Gastroesophageal sphincter (tissue), 4 donors: ENCODE measurements at places on chromosomes 6 and 20. TPM values are rescaled to one million over a fixed set of nuclear protein-coding genes. Genes with fewer than 3 reads are reported as not detected.

DNA sequence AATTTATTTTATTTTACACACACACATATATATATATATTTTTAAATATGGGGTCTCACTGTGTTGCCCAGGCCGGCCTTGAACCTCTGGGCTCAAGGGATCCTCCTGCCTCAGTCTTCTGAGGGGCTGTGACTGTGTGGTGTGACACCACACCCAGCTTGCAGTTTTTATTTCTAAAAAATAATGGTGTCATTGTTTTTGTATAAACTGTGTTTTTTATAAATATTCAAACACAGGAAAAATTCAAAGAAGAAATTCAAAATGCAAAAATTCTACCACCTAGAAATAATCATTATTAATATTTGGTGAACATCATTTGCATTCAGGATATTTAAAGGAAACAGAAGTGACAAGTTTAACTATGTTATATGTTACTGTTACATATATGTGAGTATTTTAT is 3.1 kb downstream of the CCDC28A start:
- no peak for ATAC-seq

- ATAC-seq: peak; percentile 95
Observed at GRCh38 chr6:27188061-27188884, 59.2 kb upstream of the PRSS16 start.

EPB41L1 gene
- total RNA-seq: 29.2 TPM

ATG5 gene
- total RNA-seq: 26.1 TPM

GRCh38 chr20:31720486-31721407 is 1.9 kb downstream of the BCL2L1 start:
- ATAC-seq: no peak

GRCh38 chr6:121830736-121831135 is 395.3 kb downstream of the GJA1 start:
- ATAC-seq: no peak

GRCh38 chr6:78597966-78598365 is 269.4 kb upstream of the IRAK1BP1 start:
- ATAC-seq: no peak

- peak; percentile 47 for ATAC-seq
Observed at GRCh38 chr6:118283766-118284165, 264.3 kb upstream of the PLN start.

HLA-DRB5 gene
- 7.4 TPM for total RNA-seq

DNA sequence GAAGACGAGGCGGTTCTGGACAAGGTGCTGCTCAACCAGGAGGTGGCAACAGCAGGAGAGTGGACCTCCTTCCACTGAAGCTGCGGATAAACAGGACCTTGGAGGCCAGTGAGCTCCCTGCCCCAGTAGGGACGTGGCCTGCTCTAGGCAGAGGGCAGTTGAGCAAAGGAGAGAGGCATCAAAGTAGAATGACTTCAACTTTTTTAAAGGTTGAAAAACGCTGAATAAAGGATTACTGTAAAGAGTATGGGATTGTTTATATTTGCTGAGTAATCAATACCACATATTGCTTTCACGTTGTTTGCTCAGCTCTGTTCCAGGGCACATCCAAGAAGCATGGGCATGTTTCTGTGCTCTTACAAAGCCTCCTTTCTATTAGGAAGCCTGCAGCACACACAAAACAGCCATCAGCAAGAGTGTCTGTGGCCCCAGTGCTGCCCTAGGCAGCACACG is 48.1 kb downstream of the ERMARD start:
- no peak for ATAC-seq

PRR18 gene
- not detected for total RNA-seq

ANKRD6 gene
- total RNA-seq: 12.1 TPM

GRCh38 chr20:17655865-17656479 is 26.1 kb downstream of the RRBP1 start:
- ATAC-seq: no peak

GRCh38 chr6:131929264-131929663 is 21.9 kb downstream of the CCN2 start:
- ATAC-seq: no peak

- ATAC-seq: no peak
Observed at GRCh38 chr20:47805951-47806350, 20.7 kb upstream of the SULF2 start.

- no peak for ATAC-seq
Observed at GRCh38 chr6:18347021-18347577, 40.1 kb upstream of the RNF144B start.

GRCh38 chr20:33433465-33434234 is 9.9 kb downstream of the SNTA1 start:
- ATAC-seq: peak; percentile 58

ENPP5 gene
- 2.6 TPM for total RNA-seq

DNA sequence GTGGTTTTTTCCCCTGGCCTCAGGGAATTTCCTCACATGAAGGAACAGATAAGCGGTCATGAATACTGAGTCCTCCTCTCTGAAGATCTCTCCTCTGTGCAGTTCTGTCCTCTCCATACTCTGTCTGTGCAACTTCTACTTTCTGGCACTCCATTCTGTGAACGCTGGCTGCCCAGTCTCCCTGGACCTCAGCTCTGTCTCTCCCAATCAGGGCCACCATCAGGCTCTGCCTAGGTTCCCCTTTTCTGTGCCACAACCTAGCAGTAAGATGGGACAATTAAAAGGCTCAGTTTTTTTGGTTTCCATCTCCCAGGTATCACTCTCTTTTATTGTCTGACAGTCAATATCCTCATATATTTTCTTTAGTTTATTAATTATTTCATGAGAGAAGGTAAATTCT is 4.8 kb upstream of the ADGB start:
- no peak for ATAC-seq

LIN28B gene
- not detected for total RNA-seq

ARMC12 gene
- total RNA-seq: not detected

- ATAC-seq: no peak
Observed at GRCh38 chr20:64166721-64167615, 2.7 kb downstream of the MYT1 start.

NMBR gene
- total RNA-seq: not detected

MSH5 gene
- total RNA-seq: 12.7 TPM

DNA sequence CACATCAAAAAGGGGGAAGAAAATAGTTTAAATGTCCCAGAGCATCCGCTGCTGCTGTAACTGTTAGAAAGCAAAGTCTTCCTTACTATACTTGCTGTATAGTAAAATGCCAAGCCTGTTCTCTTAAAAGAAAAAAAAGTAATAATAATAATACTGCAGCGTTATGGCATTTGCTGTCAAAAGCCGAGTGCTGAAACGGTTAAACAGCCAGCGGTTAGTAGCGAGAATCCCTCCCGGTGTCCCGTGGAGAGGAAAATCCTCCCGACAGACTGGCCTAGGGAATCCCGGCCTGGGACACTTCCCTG is 19.5 kb upstream of the NFATC2 start:
- no peak for ATAC-seq

MYB gene
- 0.13 TPM for total RNA-seq

GSTA2 gene
- total RNA-seq: not detected

- ATAC-seq: no peak
Observed at GRCh38 chr6:28553986-28554881, 28.6 kb downstream of the GPX5 start.

GTSF1L gene
- not detected for total RNA-seq

DNA sequence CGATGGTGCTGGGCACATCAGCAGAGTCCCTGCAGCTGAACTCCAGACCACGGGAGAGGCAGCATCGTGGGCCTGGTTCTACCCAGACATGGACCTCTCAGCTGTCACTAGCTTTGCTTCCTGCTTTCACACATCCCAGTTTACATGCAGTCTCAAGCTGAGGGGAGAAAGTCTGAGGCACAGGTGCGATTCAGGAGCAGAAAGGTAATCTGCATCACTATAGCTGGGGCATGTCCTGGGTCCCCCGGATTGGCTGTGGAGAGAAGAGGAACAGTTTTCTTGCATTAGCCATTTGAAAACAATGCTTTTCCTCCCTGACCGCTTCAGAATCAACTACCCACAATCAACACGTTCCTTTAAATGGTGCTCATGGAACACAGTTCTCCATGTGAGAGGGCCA is 59.9 kb downstream of the PLAGL1 start:
- ATAC-seq: no peak

DNA sequence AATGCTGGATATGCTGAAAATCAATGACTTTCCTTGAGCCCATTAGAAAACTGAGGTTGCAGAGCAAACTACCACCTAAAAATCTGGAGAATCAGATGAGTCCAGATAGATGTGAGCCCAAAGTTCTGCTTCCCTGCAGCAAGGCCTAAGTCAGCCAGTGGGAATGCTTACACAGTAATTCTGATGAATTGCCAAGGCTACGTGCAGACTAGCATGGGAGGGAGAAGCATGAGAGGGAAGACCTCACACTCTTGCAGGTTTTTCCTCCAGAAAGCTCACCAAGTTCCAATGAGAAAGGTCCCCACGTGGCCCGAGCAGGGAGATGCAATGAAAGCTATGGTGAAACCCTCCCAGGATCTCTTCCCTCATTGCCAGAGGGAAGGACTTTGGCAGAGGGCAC is 104.8 kb upstream of the SIRPA start:
- no peak for ATAC-seq

GRCh38 chr6:53573299-53573698 is 28.4 kb upstream of the GCLC start:
- ATAC-seq: no peak

DNA sequence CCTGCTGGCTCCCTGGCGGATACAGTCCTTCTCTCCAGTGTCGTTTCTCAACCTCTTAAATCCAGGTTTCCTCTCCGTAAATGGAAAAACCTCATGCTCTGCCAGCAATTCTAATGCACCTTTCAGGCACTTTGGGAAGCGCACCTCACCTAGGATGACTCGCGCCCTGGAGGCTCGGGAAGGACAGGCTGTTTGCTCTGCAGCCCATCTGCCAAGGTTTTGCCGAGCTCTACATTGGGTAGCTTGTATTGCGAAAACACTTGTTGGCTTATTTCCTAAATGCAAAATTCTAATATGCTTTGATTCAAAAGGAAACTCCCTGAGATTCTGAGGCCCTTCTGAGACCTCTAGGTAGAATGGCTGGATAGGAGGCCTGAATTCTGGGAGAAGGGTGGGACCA is 102.6 kb upstream of the MLN start:
- ATAC-seq: no peak

GPX5 gene
- not detected for total RNA-seq

DNA sequence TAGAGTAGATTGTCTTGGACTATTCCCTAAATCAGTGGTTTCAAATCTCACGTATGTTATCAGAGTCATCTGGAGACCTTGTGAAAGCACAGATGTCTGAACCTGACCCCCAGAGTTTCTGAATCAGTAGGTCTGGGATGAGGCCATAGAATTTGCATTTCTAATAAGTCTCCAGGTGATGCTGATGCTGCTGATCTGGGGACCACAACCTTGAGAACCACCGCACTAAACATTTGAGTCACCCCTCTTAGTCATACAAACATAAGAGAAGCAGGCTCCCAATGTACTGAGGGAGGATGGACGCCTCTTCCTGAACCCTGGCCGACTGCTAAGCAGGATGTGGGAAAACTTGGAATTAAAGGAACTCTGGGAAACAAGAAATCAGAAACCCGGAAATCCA is 187.8 kb upstream of the PRDM1 start:
- no peak for ATAC-seq

PPP1R18 gene
- 57.4 TPM for total RNA-seq

DNA sequence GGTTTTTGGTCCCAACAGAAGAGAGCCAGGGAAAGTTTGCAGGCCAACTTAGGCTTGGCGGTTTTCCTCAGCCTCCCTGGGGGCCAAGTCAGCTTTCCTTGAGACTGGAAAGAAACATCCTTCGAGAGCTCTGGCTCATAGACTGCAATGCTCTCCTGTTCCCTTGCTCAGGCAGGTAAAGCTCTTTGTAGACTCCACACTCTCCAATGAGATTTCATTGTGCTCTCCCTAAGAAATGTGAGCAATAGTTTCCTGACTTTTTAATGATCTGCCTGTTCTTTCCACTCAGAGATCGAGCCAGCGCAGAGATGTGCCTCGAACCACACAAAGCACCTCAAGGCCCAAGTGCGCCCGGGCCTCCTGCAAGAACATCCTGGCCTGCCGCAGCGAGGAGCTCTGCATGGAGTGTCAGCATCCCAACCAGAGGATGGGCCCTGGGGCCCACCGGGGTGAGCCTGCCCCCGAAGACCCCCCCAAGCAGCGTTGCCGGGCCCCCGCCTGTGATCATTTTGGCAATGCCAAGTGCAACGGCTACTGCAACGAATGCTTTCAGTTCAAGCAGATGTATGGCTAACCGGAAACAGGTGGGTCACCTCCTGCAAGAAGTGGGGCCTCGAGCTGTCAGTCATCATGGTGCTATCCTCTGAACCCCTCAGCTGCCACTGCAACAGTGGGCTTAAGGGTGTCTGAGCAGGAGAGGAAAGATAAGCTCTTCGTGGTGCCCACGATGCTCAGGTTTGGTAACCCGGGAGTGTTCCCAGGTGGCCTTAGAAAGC is 13.9 kb downstream of the TNFAIP3 start:
- no peak for ATAC-seq

- ATAC-seq: no peak
Observed at GRCh38 chr6:51450248-51450957, 631.7 kb downstream of the TFAP2B start.

DNA sequence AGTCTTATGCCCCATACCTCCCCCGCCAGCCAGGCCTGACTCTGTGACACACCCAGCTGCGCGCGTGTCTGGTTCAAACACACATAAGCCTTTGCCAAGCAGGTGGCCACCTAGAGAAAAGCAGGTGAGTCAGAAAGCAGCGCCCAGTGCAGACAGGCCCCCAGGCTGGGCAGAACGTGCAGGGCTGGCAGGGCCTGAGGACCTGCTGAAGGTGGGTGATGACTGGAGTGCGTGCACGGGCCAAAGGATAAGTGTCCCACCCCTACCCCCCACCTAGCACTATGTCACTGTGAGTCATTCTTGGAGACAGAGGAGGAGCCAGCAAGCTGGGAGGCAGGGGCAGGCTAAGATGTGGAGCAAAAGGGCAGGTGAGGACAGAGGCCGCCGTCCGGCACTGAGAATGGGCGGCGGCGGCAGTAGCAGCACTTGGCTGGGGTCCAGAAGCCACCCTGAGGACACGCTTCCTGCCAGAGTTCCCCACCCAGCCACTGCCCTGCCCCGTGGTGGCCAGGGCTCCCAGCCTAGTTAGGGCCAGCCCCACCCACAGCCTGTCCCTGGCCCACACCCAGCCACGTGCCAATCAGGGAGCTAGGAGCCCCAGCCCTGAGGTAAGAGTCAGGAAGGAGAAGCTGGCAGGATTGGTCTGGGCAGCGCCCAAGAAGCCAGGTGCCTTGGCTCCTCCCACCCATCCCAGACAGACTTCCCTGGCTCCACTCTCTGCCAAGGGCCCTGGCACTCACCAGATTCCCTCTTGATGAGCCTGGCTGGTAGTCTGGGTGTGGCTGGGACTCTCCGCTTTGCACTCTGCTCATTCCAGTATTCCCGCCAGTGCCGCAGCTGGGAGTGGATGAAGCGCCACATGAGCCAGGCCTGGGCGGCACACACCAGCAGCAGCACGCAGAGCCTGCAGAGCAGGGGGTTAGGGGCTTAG is 72.7 kb downstream of the TRAM2 start:
- ATAC-seq: peak; percentile 82

GRCh38 chr20:63344616-63345327 is 16.4 kb downstream of the CHRNA4 start:
- ATAC-seq: peak; percentile 66

SPEF1 gene
- total RNA-seq: not detected

GRCh38 chr6:140921366-140922226 is 1211.1 kb upstream of the GJE1 start:
- peak; percentile 48 for ATAC-seq

PTCRA gene
- not detected for total RNA-seq

GRCh38 chr6:70338775-70339174 is 35.9 kb upstream of the COL9A1 start:
- no peak for ATAC-seq

GMPR gene
- total RNA-seq: 18.2 TPM

SYS1 gene
- 31.4 TPM for total RNA-seq

OTOR gene
- not detected for total RNA-seq

TMEM217 gene
- total RNA-seq: not detected

- ATAC-seq: no peak
Observed at GRCh38 chr6:43921039-43921438, 151.0 kb downstream of the VEGFA start.

HTR1E gene
- 0.81 TPM for total RNA-seq

TFAP2D gene
- not detected for total RNA-seq
